Naive thymus-derived CD8-positive, alpha-beta T cell (primary cell): ENCODE measurements at places on chromosomes 3 and 15.
A peak's percentile ranks its signal among the peaks of the same experiment; 100 is the strongest.

GRCh38 chr15:63231206-63231605 is 41.8 kb downstream of the RAB8B start:
- peak overlapping the region; percentile 21 for H3K4me3 ChIP-seq
- H3K27me3 ChIP-seq: no peaks in the 10 kb centered on the region
- peaks cover 83% of the 10 kb centered on the region for H3K4me1 ChIP-seq
- DNase-seq: no peak
- H3K36me3 ChIP-seq: peaks cover 28% of the 10 kb centered on the region
- peak overlapping the region; percentile 90 for H3K27ac ChIP-seq

- H3K4me3 ChIP-seq: no peak overlapping the region
- DNase-seq: no peak
- H3K27ac ChIP-seq: no peak overlapping the region
These were observed 37.2 kb upstream of the DLG1 start for GRCh38 chr3:197335428-197336132.

DNA sequence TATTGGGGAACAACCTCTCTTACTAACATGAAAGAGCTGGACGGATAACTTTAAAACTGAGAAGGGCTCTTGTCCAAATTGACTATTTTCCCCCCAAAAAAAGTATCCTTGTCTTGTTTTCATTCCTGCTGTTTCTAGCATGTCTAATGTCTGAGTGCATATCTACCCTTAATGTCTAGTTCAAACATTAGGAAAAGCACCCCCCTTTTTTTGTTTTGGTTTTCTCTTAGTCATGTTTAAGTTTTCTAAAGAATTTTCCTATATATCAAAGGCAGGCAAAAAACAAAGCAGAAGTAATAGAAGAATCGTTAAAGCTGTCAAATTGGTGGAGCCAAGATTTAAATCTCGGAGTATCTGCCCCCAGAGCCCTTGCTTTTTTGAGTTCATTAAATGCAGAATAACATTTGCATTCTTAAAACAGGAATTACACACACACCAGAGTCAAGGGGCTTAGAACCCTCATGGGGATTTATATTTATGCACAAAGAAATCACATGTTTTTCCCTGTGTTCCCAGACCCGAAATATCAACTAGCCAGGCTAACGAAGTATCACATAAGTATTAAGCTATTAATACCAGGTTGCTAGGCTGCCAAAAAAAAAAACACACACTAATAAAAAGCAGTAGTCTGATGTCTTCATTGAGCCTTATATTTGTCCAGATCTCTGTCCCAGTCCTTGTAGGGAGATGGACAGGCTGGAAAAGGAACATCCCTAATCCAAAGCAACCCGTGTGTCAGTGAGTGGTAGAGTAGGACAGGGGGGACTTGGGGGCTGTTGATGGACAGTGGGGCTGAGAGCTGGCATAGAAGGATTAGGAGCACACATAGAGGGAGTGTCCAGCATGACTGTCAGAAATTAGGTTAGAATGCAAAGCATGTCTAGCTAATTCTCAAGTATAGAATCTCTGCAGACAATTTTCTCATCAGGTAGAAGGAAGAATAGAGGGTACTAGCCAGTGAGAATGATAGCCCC is 103.6 kb upstream of the BFSP2 start:
- no peak for DNase-seq
- peaks cover 3% of the 10 kb centered on the region for H3K27me3 ChIP-seq
- no peaks in the 10 kb centered on the region for H3K4me1 ChIP-seq
- no peaks in the 10 kb centered on the region for H3K36me3 ChIP-seq

DNA sequence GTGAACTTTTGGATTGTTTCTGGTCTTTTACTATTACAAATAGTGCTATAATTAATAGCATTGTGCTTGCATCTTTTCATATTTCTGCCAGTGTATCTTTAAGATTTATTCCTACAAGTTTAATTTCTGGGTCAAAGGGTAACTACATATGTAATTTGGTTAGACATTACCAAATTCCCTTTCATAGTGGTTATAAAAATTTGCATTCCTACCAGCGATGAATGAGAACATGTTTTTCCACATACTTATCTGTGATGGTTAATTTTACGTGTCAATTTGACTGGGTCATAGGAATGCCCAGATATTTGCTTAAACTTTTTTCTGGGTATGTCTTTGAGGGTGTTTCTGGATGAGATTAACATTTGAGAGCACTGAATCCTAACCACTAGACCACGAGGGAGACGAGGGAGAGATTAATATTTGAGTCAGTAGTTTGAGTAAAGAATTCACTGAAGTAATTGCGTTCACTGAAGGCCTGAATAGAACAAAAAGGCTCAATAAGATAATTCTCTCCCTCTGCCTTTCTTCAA is 132.3 kb upstream of the NEO1 start:
- H3K36me3 ChIP-seq: no peaks in the 10 kb centered on the region
- no peak overlapping the region for H3K4me3 ChIP-seq
- no peaks in the 10 kb centered on the region for H3K4me1 ChIP-seq
- H3K27ac ChIP-seq: no peak overlapping the region
- no peaks in the 10 kb centered on the region for H3K27me3 ChIP-seq

DNA sequence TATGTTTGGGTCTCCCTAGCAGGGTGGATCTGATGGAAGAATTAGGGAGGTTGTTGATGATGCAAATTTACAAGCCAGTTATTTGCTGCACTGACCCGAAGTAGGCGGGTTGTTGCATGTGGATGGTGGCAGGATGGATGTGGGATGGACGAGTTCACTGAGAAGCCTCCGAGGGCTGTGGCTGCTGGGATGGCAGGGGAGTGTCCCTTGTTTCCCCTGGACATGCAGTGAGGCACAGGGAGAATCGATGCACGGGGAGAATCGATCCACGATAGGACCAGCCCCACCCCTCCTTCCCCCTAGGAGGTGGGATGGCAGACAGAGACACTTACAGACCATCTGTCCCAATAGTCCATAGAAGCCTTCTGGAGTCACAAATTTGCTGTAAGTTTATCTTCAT is 31.0 kb upstream of the KLF13 start:
- H3K27me3 ChIP-seq: no peaks in the 10 kb centered on the region
- no peak for DNase-seq
- no peaks in the 10 kb centered on the region for H3K36me3 ChIP-seq
- H3K4me1 ChIP-seq: peaks cover 5% of the 10 kb centered on the region
